ENCODE measurements at places on chromosomes 3 and 15.
A peak's percentile ranks its signal among the peaks of the same experiment; 100 is the strongest.

GRCh38 chr3:120071259-120071658, 23.0 kb downstream of the GSK3B start:
- no peak for DNase-seq

- DNase-seq = no peak
Observed at GRCh38 chr3:40660554-40660953, 135.8 kb downstream of the ZNF621 start.

- DNase-seq = no peak
Observed at GRCh38 chr3:50671331-50671730, 3.4 kb upstream of the DOCK3 start.

DNA sequence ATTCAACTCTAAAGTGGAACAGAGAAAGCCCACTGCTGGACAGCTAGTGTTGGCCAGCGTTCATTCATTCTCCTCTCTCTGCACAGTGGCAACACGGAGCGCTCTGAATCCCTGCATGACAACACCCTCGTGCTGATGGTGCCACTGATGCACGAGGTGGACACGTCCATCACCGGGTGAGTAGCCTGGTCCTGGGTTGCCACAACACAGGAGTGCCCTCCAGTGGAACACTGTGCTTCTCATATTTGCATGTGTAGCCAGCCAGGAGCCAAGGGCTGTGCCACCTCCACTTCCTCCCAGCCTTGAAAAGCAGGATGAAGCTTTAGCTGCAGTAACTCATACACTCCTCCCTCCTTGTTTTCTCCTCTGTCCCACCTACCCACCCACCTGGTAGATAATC, 120.0 kb upstream of the CTDSPL start:
- DNase-seq = no peak

DNA sequence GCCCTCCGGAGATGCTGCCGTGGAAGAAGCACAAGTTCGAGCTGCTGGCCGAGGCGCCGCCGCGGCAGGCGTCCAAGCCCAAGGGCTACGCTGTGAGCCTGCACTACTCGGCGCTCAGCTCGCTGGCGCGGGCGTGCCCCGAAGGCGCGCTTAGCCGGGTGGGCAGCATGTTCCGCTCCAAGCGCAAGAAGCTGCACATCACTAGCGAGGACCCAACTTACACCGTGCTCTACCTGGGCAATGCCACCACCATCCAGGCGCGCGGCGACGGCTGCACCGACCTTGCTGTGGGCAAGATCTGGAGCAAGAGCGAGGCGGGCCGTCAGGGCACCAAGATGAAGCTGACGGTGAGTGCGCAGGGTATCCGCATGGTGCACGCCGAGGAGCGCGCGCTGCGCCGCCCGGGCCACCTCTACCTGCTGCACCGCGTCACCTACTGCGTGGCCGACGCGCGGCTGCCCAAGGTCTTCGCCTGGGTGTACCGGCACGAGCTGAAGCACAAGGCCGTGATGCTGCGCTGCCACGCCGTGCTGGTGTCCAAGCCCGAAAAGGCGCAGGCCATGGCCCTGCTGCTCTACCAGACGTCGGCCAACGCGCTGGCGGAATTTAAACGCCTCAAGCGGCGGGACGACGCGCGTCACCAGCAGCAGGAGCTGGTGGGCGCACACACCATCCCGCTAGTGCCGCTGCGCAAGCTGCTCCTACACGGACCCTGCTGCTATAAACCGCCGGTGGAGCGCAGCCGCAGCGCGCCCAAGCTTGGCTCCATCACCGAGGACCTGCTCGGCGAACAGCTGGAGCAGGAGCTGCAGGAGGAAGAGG, 1.3 kb downstream of the FAM43A start:
- DNase-seq = peak; percentile 38

GRCh38 chr3:164732166-164732565, 346.1 kb downstream of the SI start:
- no peak for DNase-seq

DNA sequence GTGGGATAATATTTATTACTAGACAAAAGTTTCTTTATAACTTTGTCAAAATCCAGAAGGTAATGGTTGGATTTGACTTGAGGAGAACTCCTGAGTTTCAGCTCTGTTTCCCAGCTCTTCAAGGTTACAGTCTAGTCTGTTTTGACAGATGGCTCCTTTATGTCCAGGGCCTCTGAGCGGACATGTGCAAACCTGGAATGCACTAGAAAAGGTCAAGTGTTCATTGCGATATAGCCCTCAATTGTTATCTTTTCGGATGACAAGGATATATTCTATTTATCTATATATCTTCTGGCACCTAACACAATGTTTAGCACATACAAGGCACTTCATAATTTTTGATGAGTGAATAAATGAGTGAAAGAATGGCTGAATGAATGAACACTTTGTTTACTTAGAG, 513.2 kb upstream of the GOLIM4 start:
- DNase-seq = no peak

DNA sequence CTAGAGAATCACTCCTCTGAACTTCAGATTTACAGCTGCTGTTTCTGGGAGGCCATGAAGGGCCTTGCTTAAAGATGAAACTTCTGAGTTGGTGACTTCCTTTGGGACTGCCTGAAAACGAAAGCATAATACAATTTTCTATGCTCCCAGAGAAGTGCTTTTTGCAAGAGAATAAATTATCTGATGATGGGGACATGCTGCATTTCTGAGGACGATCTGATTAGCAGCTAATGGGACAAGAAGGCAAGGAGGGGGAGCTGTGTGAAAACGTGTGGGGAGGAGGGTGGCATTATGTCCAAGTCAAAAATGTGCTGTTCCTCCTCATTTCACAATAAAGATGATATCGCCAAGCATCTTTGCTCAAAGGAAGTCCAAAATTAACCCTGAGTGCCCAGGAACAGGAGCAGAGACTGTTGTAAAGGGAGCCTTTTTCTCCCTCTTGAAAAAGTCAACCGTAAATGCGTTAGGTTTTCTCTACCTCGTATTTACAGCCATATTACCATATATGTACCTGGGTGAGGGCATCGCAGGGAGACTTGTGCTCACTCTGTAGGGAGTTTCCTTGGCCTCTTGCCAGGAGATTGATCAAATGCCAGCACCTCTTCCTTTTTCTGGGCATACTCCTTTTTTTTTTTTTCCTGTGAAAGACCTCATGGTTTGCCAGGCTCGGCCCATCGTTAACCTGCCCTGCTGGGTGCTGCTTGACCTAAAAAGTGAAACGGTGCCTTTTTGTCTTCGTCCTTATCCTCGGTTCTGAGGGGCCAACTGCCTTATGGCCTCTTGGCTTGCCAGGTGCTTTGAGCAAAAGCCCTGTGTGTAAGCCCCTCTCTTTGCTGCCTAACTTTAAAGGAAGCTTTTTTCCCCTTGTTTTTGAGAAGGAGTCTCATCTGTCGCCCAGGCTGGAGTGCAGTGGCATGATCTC, 11.5 kb downstream of the ITPR1 start:
- DNase-seq = peak; percentile 47

- DNase-seq = no peak
Observed at GRCh38 chr3:193330555-193331204, 47.9 kb downstream of the ATP13A5 start.

- DNase-seq = no peak
Observed at GRCh38 chr3:158405507-158405906, 165.5 kb upstream of the MLF1 start.

GRCh38 chr15:70625438-70625837, 137.9 kb downstream of the UACA start:
- no peak for DNase-seq

DNA sequence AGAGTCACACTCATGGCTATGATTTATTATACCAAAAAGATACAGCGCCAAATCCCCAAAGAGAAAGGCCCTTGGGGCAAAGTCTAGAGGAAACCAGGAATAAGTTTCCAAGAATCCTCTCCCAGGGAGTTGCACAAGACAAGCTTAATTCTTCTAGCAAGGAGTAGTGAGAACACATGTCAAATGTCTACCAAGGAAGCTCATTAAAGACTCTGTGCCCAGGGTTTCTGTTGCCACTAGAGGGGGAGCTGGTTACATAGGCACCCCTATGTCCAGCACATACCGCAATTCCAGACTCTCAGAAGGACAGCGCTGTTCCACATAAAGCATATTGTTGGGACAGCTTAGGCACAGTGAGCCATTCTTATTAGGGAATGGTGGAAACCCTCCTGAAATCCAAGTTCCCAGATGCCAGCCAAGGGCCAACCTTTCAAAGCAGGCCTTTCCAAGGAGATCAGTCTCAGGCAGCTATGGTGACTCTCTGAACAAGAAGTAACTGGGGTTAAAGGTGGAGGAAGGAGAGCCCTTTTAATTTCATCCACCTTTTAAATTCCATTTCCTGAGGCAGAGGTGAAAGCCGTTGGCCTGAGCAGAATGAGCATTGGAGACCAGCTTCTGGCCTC, 194.2 kb downstream of the UACA start:
- DNase-seq = no peak

DNA sequence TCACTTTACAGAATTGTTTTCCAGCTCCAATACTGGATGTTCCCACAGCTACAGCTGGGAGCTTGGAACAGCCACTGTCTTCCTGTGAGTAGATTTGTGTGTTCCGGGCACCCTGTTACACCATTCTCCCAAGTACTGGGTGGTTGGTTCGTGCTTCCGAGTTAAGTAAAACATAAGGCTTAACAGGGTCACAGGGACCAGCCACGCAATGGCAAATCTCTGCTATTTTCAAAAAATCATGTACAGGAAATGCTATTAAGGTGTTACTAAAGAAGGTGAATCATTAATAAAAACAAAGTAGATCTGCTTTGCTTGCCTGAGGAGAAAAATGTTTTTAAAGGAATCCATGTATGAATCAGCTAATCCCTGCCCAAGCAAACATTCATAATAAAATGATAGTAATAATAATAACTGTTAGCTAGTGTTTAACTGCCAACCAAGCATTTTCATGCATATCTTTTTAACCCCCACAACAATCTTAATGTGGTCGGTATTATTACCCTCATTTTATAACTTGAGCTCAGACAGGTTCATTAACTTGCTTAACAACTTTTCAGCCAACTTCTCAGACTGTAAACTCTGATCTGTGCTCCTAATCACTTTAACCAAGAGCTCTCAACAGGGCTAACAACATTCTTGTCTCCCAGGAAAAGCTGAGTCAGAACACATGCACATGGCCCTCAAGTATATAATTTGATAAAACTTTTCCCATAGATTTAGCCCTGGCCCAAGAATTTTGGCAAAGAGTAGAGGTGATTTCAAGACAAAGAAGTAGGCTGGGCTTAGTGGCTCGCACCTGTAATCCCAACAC, 2.7 kb upstream of the C2CD4A start:
- DNase-seq = no peak

DNA sequence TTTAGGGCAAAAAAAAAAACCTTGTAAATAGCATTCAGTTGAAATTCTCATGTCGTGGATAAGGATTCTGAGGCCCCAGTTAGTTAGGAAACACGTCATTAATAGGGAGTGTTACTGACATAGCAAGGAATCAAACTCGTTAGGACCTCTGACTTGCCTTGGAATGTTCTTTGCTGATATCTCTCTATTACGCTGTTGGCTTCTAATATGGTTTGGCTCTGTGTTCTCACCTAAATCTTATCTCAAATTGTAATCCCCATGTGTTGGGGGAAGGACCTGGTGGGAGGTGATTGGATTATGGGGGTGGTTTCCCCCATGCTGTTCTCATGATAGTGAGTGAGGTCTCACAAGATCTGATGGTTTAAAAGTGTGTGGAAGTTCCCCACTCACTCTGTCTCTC, 40.3 kb downstream of the CHL1 start:
- no peak for DNase-seq

DNA sequence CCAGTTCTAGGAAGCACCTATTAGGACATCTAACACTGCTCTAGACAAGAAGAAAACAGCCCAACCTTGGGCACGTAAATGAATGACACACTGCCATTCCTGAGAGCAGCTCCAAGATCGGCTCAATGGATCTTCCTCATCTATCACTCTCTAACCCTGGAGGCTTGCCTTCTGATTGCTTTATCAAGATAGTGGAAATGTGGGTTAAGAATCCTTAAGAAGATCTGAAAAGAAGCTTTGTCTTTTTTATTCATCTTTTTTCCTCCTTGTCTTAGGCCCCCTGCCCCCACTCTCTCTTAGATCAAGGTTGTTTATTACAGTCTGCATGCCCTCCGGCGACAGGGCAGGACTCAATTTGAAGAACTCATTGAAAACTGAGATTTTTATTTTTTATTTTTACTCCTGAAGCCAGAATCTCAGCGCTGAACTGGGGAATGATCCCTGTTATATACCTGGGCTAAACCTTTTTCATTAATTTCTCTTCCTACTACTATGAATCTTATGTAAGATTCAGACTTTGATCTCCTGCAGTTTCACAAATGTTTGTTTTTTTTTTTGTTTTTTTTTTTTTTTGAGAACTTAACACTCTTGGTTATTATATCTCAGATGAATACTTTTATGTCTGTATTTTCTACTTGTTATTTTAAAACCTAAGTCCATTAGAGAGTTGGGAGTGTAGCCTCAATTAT, 219.5 kb downstream of the SV2B start:
- DNase-seq = no peak

DNA sequence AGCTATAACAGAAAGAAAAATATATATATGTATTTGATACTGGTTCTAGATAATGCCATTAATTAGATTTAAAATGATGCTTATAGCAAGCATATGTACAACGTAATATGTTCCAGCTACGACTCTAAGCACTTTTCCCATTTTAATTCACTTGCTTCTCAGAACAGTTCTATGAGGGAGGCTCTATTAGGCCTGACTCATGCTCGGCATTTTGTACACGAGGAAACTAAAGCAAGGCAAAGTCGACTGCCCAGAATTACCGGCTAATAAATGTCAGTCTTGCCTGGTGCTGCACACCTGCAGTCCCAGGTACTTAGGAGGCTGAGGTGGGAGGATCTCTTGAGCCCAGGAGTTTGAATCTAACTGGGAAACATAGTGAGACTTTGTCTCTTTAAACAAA, 106.0 kb downstream of the PTPRG start:
- no peak for DNase-seq

Measured in activated CD4-positive, alpha-beta T cell treated with anti-CD3 and anti-CD28 coated beads, Interleukin-10, Interleukin-2, amounts not matched to agents 100 ng/mL and 50 ng/mL, durations not matched to agents 16 hours and 8 hours (primary cell).